ENCODE measurements at places on chromosomes 5 and 9. TPM values are rescaled to one million over a fixed set of nuclear protein-coding genes. Genes with fewer than 3 reads are reported as not detected.

WNT8A gene
- total RNA-seq: not detected

EQTN gene
- not detected for total RNA-seq

- DNase-seq: peak; percentile 63
- H3K36me3 ChIP-seq: no peaks in the 10 kb centered on the region
- peaks cover 10% of the 10 kb centered on the region for H3K4me1 ChIP-seq
Measured at GRCh38 chr5:168765551-168766425, 186.6 kb upstream of the PANK3 start.

DNA sequence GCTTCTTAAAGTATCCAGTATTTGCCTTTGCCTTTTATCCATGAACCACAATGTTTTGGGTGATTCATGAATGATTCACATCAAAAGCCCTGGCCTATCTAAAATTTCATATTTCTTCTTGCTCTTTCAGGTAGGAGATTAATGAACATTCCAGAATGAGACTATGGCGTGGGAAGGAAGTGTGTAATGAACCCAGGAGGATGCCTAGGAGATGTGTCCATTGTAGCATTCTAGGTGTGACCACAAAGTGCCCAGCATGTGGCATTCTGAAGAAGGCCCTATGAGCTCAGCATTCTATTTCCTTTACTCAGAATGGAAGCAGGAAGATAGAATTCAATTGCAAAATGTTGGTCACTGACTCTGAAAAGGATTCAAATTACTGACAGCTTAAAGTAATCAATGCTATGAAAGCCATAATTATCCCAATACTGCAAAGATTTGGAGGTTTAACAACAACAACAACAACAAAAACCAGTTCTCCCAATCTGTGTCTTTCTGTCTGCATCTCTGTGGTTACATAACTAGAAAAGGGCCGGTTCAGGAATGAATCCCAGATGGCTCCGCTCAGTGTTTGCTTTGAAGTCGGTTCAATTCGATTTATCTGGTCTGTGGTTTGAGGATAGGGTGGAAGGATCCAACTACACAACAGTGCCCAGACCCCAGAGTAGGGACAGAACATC lies 126.7 kb downstream of the FOXD1 start:
- no peak overlapping the region for H3K27ac ChIP-seq
- no peaks in the 10 kb centered on the region for H3K36me3 ChIP-seq
- H3K4me1 ChIP-seq: no peaks in the 10 kb centered on the region

GRCh38 chr9:114382699-114383520 lies 4.9 kb downstream of the AKNA start:
- H3K4me1 ChIP-seq: peaks cover 19% of the 10 kb centered on the region
- H3K4me3 ChIP-seq: no peak overlapping the region
- no peaks in the 10 kb centered on the region for H3K27me3 ChIP-seq
- no peaks in the 10 kb centered on the region for H3K36me3 ChIP-seq
- H3K27ac ChIP-seq: no peak overlapping the region

- no peak overlapping the region for H3K27ac ChIP-seq
- H3K4me1 ChIP-seq: no peaks in the 10 kb centered on the region
- no peak overlapping the region for H3K4me3 ChIP-seq
- no peak for DNase-seq
- no peaks in the 10 kb centered on the region for H3K27me3 ChIP-seq
Measured at GRCh38 chr9:114237247-114237646, 81.9 kb downstream of the COL27A1 start.

GRCh38 chr9:136389396-136389795 lies 10.6 kb downstream of the SNAPC4 start:
- peaks cover 64% of the 10 kb centered on the region for H3K36me3 ChIP-seq
- no peaks in the 10 kb centered on the region for H3K4me1 ChIP-seq
- DNase-seq: no peak
- no peaks in the 10 kb centered on the region for H3K27me3 ChIP-seq

GRCh38 chr9:138115506-138115905 lies 237.9 kb downstream of the CACNA1B start:
- H3K4me1 ChIP-seq: no peaks in the 10 kb centered on the region
- no peaks in the 10 kb centered on the region for H3K27me3 ChIP-seq
- no peak overlapping the region for H3K4me3 ChIP-seq

- H3K27ac ChIP-seq: no peak overlapping the region
- no peak overlapping the region for H3K4me3 ChIP-seq
- no peaks in the 10 kb centered on the region for H3K4me1 ChIP-seq
- no peaks in the 10 kb centered on the region for H3K27me3 ChIP-seq
- DNase-seq: peak; percentile 58
Measured at GRCh38 chr9:121992571-121993212, 100.4 kb downstream of the TTLL11 start.

GRCh38 chr9:37956904-37957663 lies 53.2 kb upstream of the SLC25A51 start:
- no peak overlapping the region for H3K4me3 ChIP-seq
- H3K36me3 ChIP-seq: peaks cover 4% of the 10 kb centered on the region
- H3K4me1 ChIP-seq: peaks cover 4% of the 10 kb centered on the region
- H3K27ac ChIP-seq: no peak overlapping the region
- DNase-seq: peak; percentile 48

GRCh38 chr9:128099231-128099931 lies 28.1 kb downstream of the PTGES2 start:
- DNase-seq: no peak
- H3K27me3 ChIP-seq: no peaks in the 10 kb centered on the region
- H3K4me3 ChIP-seq: peak overlapping the region; percentile 21
- H3K27ac ChIP-seq: peak overlapping the region; percentile 96

- H3K4me3 ChIP-seq: no peak overlapping the region
- peaks cover 17% of the 10 kb centered on the region for H3K36me3 ChIP-seq
- no peak for DNase-seq
- H3K4me1 ChIP-seq: no peaks in the 10 kb centered on the region
- no peak overlapping the region for H3K27ac ChIP-seq
Measured at GRCh38 chr5:177507165-177507564, 2.5 kb downstream of the DOK3 start.

DNA sequence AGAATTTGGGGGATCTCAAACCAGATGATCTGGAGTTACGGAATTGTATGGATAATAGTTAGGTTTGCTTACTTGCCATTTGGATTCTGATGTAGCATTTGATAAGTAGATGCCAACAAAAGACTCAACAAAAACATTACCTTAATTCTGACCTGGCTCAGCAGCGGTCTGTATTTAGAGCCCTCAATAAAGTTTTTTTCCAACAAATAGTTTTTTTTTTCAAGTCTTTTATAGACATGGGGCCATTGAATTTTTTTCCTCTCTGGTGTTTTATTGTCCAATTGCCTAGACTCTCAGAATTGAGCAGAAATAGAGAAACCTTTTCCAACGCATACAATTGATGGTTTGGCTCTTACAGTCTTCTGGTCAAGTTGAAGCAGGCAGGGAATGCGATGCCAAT lies 192.8 kb upstream of the GAS1 start:
- no peaks in the 10 kb centered on the region for H3K27me3 ChIP-seq
- no peak overlapping the region for H3K4me3 ChIP-seq
- no peak overlapping the region for H3K27ac ChIP-seq

GRCh38 chr5:107104040-107104995 lies 566.4 kb downstream of the EFNA5 start:
- no peak overlapping the region for H3K4me3 ChIP-seq
- no peaks in the 10 kb centered on the region for H3K27me3 ChIP-seq
- H3K4me1 ChIP-seq: no peaks in the 10 kb centered on the region
- no peak for DNase-seq
- H3K27ac ChIP-seq: no peak overlapping the region
